ENCODE measurements at places on chromosomes 11 and 22. TPM values are rescaled to one million over a fixed set of nuclear protein-coding genes. Genes with fewer than 3 reads are reported as not detected.

The MFNG gene
- 98.6 TPM for polyA plus RNA-seq

The AGBL2 gene
- polyA plus RNA-seq = 28.6 TPM

The MYBPC3 gene
- polyA plus RNA-seq = 1.4 TPM

The RIMBP3B gene
- polyA plus RNA-seq = not detected

The APOL4 gene
- 0.03 TPM for polyA plus RNA-seq

The APOL1 gene
- 3.3 TPM for polyA plus RNA-seq

The OR5A1 gene
- polyA plus RNA-seq = not detected

The LBHD1 gene
- polyA plus RNA-seq = 19.3 TPM

The MYOD1 gene
- not detected for polyA plus RNA-seq

The HEPACAM gene
- not detected for polyA plus RNA-seq

The SLC25A22 gene
- 50.9 TPM for polyA plus RNA-seq

The SAA1 gene
- polyA plus RNA-seq = not detected

The PHOX2A gene
- not detected for polyA plus RNA-seq

The CHRNA10 gene
- 2.1 TPM for polyA plus RNA-seq

The NNMT gene
- not detected for polyA plus RNA-seq

The UPK3A gene
- not detected for polyA plus RNA-seq

The MUC2 gene
- not detected for polyA plus RNA-seq

The NXPE4 gene
- polyA plus RNA-seq = not detected

The LZTR1 gene
- polyA plus RNA-seq = 75.7 TPM

The MMP8 gene
- polyA plus RNA-seq = not detected

The RFPL3 gene
- polyA plus RNA-seq = not detected

The TRIM49B gene
- not detected for polyA plus RNA-seq

The PTPRCAP gene
- polyA plus RNA-seq = 353 TPM

The ZNF280A gene
- polyA plus RNA-seq = not detected

The LUZP2 gene
- not detected for polyA plus RNA-seq

The OR10D3 gene
- polyA plus RNA-seq = not detected

The LDLRAD3 gene
- polyA plus RNA-seq = 0.01 TPM

The SLC22A8 gene
- polyA plus RNA-seq = not detected

The CCDC116 gene
- 0.29 TPM for polyA plus RNA-seq

The PTGDR2 gene
- polyA plus RNA-seq = 0.03 TPM
